ENCODE measurements at places on chromosomes 7 and 10.

DNA sequence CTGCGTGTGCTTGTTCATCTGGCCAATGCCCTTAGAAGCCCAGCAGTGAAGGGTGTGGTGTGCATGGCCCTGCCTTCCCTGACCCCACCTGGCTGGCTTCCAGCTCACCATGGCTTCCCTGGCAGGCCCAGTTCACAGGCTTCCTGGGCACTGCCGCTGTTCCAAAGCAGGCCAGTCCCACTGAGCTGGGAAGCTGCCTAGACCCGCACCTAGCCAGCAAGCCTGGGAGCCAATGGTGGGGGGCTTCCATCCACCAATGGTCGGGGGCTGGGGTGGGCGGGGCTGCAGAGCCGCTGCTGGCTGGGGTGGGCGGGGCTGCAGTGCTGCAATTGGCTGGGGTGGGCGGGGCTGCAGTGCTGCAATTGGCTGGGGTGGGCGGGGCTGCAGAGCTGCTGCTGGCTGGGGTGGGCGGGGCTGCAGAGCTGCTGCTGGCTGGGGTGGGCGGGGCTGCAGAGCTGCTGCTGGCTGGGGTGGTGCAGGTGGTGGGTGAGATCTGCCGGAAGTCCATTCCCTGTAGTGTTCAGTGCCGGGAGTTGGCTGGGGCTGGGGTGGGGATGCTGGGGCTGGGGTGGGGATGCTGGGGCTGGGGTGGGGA lies 12.4 kb downstream of the CALY start:
- peak; percentile 60 for DNase-seq

GRCh38 chr7:2031451-2031845 lies 201.3 kb downstream of the MAD1L1 start:
- DNase-seq, result no peak

GRCh38 chr10:124966008-124966407 lies 24.1 kb downstream of the ZRANB1 start:
- no peak for DNase-seq

DNA sequence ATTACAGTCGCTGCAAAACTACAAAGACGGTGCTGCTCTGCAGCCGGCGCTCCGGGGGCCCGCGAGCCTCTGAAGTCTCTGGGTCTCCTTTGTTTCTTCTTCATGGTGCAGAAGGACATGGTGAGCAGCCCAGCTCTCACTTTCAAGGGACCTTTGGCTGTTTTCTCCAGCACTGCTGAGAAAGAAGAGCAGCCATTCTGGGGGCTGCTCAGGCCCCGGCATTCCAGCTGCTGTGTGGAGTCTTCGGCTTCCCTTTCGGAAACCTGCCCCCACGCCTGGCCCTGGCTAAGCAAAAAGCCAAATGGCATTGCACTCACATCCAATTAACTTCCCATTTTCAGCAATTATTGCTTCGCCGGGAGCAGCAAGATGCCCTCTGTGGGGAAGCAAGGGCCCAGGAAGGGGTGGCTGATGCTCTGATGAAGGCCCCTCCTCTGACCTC lies 555.7 kb downstream of the PTPRN2 start:
- no peak for DNase-seq
